ENCODE measurements at places on chromosomes 11 and 22. TPM values are rescaled to one million over a fixed set of nuclear protein-coding genes. Genes with fewer than 3 reads are reported as not detected.

DNA sequence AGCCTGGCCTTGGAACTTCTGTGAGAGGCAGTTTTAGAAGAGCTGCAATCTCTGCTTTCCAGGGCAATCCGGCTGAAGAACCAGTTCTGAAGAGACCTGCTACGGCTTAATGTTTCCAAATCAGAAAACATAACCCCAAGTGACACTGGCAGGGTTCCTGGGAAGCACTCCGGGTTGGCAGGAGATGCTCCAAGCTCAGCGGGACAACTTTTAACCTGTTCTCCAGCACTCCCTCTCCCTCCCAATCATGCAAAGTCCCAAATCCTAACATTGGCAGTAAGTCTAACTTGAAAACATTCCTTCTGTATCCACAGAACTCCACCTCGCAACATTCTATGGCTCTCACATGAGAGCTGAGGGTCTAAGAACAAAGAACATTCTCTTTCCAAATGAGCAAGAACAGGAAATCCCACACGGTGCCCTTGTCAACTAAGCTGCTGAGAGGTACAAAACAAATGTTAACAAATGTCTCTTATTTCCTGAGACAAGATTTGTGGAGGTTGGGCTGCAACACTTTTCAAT is 48.5 kb upstream of the MN1 start:
- DNase-seq: no peak

DNA sequence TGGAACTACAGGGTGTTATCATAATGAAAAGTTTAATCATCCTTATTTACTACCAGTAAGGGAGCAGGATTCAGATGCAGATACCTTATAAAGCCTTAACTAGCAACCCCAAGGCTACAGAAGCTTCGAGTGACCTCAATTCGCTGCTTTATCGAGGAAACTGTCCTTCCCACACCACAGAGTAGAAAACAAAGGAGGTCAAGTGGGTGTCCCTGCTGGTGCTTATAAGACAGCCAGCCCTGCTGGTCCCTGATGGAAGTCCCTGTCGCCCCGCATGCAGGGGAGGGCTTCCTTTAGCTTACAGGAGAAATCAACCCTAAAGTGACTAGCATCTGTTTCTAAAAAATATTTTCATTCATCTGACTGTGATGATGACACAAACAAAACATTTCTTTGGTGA is 7.3 kb downstream of the MN1 start:
- DNase-seq: no peak

GRCh38 chr11:55719608-55720160 is 53.6 kb upstream of the OR5D13 start:
- no peak for DNase-seq

GRCh38 chr11:126282736-126283591 is at the start of gene TIRAP:
TIRAP (plus strand) TSS chr11:126283093; CDS start chr11:126290895, 7,802 bp downstream.
- DNase-seq: no peak

DNA sequence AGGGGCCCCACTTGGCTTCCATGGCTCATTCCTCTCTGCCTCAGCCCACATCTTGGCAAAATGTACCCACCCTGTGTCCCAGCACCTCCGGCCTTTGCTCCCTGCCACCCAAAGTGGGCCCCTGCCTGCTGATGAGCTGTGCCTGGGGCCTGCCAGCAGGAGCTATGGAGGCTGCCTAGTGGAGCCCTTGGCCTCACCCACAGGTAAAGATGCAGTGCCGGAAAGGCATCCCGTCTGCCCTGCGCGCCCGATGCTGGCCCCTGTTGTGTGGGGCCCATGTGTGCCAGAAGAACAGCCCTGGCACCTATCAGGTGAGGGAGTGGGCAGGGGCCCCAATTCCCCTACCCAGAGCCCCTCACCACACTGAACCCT is 1.3 kb downstream of the TBC1D10C start:
- DNase-seq: no peak

Gene PRSS23
- total RNA-seq: 90.3 TPM

DNA sequence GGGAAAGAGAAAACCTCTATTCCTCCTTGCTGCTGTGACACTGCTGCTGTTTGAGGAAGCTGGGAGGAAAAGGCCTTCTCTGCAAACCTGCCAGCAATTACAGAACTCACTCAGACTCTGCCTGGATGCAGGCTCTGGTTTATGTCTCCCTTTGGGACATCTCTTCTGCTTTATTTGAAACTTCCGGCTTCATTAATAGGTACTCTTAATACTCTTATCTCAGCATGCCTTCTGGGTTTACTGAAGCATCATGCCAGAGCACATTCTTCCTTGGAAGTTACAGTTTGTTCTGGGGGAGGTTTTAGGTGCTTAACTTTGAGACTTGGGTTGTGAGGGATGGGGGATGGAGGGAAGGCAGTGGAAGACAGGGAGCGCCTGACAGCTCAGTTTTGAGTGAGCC is 79.9 kb downstream of the NAV2 start:
- no peak for DNase-seq

- DNase-seq: no peak
Measured at GRCh38 chr11:32935462-32936029, 42.9 kb downstream of the QSER1 start.

Measured in thoracic aorta (tissue), 2 donors.